ENCODE measurements at places on chromosomes 16 and 17.

GRCh38 chr16:70682239-70683145 lies 3.4 kb downstream of the MTSS2 start:
- DNase-seq: no peak

DNA sequence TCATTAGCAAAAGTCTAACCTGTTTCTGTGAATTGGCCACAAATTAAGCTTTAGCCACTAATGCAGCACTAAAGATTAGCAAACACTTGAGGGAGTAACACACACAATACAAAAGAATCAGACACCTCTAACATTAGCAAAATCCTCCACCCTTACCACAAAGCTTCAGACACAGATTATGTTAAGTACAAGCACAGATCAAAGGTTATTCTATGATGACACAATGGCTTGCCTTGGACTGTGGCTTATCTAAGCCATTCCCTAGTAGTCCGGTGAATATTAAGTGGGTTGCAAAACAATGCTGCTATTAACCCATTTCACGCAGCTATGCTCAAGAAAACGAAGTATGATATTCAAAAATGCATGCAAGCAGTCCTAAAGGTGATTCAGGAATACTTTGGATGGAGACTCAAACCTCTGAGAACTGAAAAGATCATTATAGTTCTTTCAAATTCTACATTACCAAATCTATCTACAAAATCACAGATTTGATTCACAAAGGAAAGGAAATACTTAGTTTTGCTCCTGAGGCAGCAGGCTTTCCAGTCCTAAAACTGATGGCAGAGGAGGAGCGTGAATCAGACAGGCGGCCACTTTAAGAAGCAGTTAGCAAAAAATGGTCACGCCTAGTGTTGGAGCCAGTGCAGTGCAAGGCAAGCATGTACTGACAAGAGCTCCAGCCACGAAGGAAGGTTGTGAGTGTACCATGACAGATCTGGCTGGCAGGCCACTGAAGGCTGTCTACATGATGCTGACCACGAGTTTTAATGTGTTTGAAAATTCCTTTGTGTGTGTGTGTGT lies 67.2 kb downstream of the PARN start:
- no peak for DNase-seq

DNA sequence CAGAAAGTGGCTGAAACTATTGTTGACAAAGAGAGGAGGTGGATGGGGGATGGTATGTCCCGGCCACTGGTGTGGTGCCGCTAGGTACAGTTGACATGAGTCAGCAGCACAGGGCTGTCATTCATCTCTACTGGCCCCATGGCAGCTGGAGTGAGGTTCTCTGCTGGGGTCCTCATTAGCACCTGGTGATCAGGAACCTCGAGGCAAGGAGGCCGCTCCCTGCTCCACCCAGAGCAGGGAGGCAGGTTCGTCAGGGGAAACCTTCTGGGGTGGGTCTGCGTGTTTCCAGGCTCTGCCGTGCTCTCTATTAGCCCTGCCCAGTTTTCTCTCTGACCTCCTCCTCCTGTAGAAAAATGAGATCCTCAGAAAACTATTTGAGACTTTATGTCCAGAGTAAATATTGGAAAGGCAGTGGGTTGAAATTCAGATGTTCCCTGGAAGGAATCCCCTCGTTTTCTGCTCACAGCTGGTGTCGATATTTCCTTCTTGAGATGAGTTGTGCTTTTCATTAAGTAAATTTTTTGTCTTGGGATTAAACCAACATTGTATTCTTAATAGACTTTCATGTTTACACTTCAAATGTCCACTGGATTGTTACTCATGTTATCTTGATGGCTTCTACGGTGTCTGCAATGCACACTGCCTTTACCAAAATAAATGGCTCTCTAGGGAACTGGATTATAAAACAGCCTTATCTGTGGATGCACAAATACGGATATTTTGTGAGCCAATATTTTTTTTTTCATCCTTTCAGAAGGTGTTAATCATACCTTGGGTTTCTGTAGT lies 7.1 kb downstream of the NTN1 start:
- no peak for DNase-seq

GRCh38 chr17:48634493-48635208 lies 8.5 kb upstream of the HOXB9 start:
- no peak for DNase-seq

DNA sequence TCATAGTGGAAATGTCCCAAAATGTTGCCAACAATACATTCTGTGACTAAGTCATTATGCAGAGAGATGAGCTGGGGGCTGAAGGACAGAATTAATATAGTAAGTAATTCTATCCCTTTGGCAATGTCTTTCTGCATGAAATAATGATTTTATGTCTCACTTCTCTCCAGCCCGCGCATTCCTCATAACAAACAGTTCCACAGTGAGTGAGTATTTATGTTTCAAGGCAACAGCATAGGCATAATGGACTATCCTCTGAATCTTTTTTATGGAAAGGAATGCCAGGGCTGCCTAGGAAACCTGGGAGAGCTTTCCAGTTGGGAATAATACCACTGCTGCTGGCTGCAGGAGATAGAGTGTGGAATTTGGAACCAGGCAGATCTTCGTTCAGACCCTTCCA lies 477.7 kb downstream of the HS3ST4 start:
- DNase-seq: no peak

DNA sequence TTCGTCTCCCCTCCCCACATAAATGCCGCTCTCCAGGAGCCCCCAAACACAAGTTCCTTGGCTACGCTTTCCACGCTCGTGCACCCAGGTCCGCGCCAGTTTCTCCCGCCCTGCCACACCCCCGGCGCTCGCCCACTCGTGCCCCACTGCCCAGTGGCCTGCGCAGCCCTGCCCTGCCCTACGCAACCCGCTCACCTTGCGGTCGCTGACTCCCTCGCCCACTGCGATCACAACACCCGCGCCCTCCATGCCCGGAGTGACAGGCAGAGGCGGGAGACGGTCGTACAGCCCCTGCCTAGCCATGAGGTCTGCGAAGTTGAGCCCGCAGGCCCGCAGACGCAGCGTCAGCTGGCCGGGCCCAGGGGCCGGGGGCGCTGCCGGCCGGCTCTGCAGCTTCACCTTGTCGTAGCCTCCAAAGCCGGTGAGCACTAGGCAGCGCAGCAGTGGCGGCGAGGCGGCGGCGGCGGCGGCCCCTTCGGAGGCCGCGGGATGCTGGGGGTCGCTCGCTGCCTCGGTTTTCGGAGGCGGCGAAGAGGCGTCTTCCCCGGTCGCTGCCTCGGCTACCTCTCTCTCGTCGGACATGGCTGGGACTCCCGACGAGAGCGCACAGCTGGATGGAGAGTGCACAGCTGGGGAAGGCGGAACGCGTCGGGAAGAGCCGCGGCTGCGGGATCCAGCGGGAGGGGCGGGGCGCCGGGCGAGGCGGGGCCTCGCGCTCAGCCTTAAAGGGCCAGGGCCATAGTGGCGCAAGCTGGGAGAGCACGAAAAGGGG lies at the start of gene VAT1:
Gene VAT1 (minus strand): TSS at position 645 of the 772 bp plus-strand sequence. CDS start 63 bp downstream, at position 582.
- DNase-seq: peak; percentile 61

GRCh38 chr17:34858591-34859565 lies 102.4 kb downstream of the CCT6B start:
- peak; percentile 55 for DNase-seq

DNA sequence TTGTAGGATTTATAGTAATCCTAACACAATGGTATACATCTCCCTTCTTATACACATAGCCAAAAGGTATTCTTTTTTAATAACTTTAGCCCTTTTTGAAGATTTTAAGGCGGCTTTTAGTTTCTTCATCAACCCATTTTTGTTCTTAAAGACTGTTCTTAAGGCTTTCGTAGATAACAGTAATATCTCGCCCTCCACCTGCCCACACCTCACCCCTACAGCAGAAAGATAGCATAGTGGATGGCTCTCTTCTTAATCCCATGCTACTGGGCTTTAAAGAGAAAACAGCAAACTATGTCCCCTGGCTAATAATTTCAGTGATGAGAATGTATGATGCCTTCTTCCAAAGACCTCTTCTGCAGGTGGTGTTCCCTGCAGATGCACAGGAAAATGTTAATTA lies 8.6 kb downstream of the IGSF6 start:
- DNase-seq: no peak

DNA sequence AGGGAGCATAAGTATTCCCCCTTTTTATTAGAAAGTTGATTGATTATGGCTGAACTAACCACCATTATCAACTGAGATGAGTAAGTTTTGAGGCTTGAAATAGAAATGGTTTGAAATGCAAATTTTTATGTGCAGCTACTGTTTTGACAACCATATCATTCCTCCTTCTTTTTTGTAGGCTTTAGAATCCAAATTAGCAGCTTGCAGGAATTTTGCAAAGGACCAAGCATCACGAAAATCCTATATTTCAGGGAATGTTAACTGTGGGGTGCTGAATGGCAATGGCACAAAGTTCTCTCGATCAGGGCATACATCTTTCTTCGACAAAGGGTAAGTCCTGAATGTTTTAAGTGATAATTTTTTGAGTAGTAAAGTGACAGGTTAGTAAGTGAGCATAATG lies 24.1 kb downstream of the NDEL1 start:
- DNase-seq: no peak

DNA sequence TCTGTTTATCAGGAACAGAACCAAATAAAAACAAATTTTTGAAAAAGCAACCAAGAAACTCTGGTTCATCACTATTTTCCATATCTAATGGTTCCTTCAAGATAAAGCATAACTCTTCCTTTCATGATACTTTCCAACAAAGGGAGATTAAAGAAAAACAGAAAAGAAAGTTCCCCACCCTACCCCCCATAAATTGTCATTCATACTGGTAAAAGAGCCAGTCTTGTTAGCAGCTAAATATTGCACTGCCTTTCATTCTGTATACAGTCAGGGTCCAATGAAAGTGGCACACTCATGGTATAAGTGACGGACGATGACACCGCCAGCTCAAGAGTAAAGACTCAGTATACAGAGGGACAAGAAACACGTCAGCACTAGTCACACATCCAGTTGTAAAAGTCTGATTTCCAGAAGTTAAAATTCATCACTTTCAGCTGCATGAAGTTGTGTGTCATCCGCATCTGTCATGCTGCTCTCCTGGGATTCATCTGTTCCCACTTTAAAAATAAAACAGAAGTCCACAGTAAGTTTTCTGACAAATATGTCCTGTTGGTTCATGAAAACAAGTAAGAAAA lies 68.5 kb downstream of the CDC27 start:
- no peak for DNase-seq

DNA sequence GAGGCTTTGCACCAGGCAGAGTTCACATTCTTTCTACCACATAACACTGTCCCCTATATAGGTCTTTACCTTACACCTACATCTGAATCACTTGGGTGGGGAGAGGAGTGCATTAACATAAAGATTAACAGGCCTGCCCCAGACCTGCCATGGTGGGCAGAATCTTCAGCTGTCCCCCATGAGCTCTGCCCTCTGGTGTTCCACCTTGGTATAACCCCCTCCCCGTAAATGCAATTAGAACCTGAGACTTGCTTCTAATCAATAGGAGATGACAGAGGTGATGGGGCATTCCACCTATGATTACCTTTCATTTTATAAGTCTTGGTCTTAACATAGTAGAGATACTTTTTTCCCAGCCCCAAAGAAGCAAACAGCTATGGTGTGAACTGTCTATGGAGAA lies 20.4 kb upstream of the GRIN2A start:
- DNase-seq: no peak
